Thyroid gland (tissue), 4 donors: ENCODE measurements at places on chromosomes 5 and 9.

- peak; percentile 32 for DNase-seq
Measured at GRCh38 chr5:96742538-96742937, 65.2 kb downstream of the ERAP1 start.

GRCh38 chr9:111991179-111991578, 94.6 kb downstream of the UGCG start:
- no peak for DNase-seq

DNA sequence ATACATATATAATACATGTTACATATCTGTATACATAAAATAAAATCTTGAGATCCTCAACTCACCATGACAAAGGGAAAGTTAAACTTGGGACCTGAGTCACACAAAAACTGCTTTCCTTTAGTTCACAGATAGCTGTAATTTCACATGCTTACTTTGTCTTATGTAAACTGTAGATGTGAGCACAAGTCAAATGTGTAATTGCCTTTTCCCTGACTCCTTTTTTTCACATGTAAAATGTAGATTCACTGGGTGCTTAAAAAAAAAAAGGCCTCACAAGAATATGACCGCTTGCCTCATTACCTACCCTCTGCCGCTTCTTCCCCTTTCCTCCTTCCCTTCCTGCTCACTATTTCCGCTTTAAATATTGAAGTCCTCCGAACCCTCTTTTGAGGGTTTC, 21.9 kb upstream of the FAM169A start:
- DNase-seq: no peak

DNA sequence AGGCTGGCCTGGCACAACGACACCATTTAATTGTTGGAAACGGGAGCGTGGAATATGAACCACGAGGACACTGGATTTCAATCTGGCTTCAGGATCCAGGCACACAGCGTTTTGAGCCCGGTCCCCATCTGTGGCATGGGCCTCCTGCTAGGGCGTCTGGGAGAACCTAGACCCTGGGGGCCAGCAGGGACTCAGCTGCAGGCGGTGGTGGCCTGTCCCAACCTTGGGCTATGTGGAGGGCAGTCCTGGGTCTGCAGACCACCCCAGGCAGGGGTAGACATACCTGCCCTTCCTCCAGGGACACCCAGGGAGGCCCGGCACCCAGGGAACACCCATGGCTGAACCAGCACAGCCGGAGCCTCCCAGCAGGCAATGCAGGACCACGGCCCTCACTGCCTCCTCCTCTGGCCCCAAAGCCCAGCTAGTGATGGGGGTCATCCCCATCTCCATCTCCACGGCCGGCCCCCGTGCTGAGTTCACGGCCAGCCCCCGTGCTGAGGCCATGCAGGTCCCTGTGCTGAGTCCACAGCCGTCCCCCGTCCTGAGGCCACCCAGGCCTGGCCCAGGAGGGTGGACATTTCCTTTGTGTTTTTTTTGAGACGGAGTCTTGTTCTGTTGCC, 18.5 kb upstream of the UBAC1 start:
- no peak for DNase-seq

- no peak for DNase-seq
Measured at GRCh38 chr5:151036556-151036955, 16.2 kb downstream of the GPX3 start.

- no peak for DNase-seq
Measured at GRCh38 chr5:123876276-123876790, 364.4 kb downstream of the CSNK1G3 start.

- no peak for DNase-seq
Measured at GRCh38 chr9:34070606-34071324, 22.1 kb upstream of the UBAP2 start.

GRCh38 chr9:1890201-1890600, 124.9 kb upstream of the SMARCA2 start:
- no peak for DNase-seq

DNA sequence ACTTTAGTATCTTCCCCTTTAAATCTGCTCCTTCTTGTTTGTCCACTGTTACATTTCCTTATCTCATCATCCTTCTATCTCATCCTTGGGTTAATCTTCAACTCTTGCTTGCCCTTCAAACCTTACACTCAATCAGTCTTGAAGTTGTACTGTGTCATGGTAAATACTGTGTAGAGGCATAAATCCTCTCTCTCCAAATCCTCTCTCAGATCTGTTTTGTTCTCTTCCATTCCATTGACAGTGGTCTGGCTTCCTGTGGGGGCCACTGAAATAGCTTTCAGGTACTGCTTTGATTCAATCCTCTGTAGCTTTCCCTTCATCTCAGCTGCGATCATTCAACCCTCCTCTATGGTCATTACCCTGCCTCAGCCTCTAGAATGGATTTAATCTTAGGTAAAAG, 104.0 kb downstream of the PLCXD3 start:
- no peak for DNase-seq

- peak; percentile 42 for DNase-seq
Measured at GRCh38 chr9:122904466-122904822, 715 bp downstream of the RC3H2 start.

DNA sequence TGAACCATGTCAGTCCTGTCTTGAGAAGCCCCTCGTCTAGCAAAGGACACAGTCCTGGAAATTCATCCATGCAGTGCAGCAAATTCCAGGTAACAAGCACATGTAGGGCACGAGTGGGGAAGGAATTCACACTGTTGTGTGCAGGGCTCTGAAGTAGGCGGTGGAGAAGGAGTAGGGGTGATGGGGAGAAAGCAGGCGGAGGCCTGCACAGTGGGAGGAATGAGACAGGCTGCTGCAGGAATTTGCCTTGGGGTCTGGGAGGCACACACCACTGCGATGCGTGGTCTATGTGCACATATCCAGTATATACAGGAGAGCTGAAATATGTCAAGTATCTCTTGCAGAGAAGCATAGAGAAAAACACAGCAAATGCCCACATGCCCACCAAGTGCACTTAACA, 249.2 kb upstream of the IRX2 start:
- DNase-seq: no peak

GRCh38 chr9:135910216-135910615, 2.9 kb upstream of the CAMSAP1 start:
- DNase-seq: no peak

GRCh38 chr5:146880966-146881365, 2.4 kb upstream of the PPP2R2B start:
- no peak for DNase-seq

GRCh38 chr5:59317023-59317773, 576.3 kb downstream of the PDE4D start:
- DNase-seq: no peak

DNA sequence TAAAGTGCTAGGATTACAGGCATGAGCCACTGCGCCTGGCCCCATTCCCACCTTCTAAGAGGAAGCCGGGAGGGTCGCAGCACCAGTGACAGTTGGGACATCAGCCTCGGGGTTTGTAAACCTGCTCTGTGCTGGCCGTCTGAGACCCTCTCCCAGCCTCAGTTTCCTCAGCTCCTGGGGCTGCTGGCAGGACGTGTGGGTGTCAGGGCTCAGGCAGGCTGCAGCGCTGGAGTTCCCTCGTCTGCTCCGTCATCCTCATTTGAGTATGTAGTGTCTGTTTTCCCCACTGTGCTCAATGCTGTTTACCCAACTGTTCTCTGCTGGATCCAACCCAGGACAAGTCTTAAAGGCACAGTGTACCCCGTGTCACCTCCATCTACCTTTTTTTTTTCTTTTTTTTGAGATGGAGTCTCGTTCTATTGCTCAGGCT, 2.0 kb upstream of the NINJ1 start:
- peak; percentile 33 for DNase-seq

DNA sequence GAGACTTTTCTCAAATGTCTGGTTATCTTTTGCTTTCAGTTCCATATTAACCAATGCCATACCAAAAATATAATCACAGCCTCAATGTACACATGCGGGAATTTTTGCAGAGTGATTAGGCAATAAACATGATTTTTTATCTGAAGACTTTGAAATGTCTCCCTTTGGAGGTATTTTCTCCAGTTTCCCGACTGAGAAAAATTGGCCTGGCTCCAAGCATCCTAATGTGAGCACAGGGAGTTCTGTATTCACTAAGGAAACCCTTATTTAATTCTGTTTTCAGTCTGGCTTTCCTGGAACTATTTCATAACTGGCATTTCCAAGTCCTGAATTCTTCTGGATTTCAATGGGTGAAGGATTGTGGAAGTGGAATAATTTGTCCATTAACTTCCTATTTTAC, 8.5 kb downstream of the HCN1 start:
- no peak for DNase-seq

DNA sequence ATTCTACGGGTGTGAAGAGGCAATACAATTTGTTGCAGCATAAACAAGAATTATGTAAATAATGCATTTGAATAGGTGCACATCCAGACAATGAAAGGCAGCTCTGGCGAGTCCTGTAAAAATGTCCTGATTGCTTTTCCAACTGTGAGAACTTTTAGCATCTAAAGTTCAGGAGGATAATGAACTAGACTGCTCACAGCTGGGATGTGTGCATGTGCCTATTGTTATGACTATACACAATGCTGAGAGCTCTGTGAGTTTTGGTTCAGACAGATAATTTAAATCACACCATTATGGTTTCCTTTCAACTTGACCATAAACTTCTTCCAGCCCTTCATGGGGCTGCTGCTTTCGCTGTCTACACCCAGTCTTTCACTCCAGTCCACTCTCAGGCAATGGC, 99.9 kb downstream of the PLK2 start:
- no peak for DNase-seq

DNA sequence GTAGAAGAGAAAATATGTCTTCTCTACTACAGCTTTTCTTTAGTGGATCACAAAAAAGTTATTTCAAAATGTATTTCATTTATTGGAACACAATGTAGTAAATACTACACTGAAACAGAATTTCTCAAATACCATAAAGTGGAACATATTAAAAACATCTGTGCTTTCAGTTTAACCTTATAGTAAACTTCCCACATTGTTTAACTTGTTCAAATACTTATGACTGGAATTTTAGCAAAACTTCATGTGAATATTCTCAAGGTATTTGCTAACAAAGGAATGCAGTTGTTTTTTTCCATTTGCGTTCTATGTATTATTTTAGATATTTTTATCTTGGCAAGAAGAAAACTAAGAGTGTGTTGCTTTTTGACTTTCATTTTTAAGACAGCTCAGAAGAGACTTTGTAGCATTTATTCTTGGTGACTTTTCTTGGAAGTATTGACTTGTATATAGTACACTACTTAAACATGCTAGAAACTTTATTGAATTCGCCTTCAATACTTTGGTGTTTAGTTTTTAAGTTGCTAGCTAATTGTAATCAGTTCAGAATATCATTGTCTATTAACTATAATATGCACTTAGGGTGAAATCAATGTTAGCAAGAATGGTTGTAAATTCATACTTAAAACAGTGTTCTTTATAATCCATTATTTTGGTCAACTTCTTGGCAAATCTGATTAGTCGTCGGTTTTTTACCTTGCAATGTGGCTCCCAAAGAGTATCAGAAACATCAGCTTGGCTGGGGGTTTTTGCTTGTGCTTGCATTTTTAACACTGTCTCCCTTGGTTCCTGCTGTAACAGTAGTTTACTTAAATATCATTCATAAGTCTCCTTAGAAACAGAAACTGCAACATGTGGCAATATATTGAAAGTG, 5.0 kb upstream of the RHOBTB3 start:
- DNase-seq: no peak

GRCh38 chr9:91946653-91947488, 3.2 kb downstream of the ROR2 start:
- DNase-seq: no peak

DNA sequence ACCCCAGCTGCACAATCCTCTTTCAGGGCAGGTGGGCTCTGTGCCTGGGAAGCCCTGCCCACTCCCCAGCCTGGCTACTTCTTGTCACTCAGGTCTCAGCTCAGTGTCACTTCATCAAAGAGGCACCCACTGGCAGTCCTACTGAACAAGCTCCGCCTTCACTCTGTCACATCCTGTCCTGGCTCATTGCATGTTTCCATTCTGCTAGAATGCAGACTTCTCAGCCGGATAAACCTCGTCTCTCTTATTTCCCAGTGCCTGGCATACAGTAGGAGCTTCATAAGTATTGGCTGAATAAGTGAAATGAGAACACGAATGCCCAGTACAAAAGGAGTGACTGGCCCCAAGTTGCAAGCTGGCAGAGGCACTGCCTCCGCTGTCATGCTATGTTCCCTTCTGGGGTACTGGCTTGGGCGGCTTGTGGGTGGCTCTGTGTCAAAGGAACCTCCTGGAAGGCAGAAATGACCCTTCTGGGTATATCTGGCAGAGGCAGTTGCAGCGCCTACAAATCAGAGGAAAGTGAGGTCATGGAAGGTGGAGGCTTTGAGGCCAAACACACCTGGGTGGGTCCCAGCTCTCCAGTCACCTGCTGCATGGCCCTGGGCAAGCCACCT, 98.3 kb upstream of the PHYKPL start:
- DNase-seq: peak; percentile 56

DNA sequence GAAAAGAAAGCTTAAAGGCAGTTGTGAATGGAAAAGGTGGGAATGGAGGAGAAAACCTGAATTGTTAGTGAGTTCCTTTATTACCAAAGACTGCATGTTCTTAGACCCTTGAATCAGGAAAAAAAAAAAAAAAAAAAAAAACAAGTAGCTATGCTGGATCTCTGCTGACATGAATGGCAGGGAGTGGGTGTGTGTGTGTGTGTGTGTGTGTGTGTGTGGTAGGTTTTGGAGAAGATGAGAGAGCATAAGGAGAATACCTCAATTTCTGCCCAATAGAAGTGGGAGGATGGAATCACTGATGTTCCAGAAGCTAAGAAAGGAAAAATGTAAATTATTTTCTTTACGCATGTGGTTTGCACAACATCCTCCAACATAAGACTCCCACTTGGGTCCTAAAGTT, 25.5 kb upstream of the NR4A3 start:
- no peak for DNase-seq

- DNase-seq: peak; percentile 17
Measured at GRCh38 chr9:122134822-122135528, 24.6 kb downstream of the NDUFA8 start.

GRCh38 chr9:133119103-133119845, 1.8 kb downstream of the RALGDS start:
- DNase-seq: no peak

DNA sequence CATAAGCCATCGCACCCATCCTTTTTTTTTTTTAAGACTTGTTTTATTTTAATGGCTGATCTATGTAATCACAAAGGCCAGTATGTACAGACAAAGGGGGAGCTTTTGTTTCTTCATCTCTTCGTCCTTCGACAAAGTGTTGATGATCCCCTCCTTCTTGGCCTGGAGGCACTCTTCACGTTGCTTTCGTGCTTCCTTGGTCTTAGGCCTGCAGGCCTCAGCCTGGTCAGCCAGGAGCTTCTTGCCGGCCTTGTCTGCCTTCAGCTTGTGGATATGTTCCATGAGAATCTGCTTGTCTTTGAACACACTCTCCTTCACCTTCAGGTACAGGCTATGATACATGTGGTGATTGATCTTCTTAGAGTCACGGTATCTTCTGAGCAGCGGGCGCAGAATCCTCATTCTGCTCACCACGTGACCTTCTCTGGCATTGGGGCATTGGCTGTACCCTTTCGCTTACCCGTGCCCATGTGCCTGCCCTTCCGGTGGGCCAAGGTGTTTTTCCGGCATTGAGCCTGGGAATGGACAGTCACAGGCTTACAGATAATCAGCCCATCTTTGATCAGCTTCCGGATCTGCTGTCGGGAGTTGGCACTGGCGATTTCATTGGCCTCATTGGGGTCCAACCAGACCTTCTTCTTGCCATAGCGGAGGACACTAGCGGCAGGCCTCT, 36.0 kb downstream of the TLX3 start:
- no peak for DNase-seq
